ENCODE measurements at places on chromosomes 5 and 9. TPM values are rescaled to one million over a fixed set of nuclear protein-coding genes. Genes with fewer than 3 reads are reported as not detected.

The NR5A1 gene
- not detected for polyA plus RNA-seq

The HEMGN gene
- not detected for polyA plus RNA-seq

The RLN1 gene
- not detected for polyA plus RNA-seq

The IL33 gene
- polyA plus RNA-seq = 11.8 TPM

The PTGS1 gene
- polyA plus RNA-seq = not detected

The POU5F2 gene
- 0.14 TPM for polyA plus RNA-seq

The ZNF608 gene
- polyA plus RNA-seq = 15.7 TPM

The MVB12B gene
- polyA plus RNA-seq = 1.1 TPM

The RANBP17 gene
- polyA plus RNA-seq = not detected

The PCDHA12 gene
- 1.1 TPM for polyA plus RNA-seq

The ECSCR gene
- not detected for polyA plus RNA-seq

Measured in Purkinje cell (primary cell).